ENCODE measurements at places on chromosomes 1 and 21. TPM values are rescaled to one million over a fixed set of nuclear protein-coding genes. Genes with fewer than 3 reads are reported as not detected.

Gene FOXD2
- 0.06 TPM for total RNA-seq

Gene AMY2A
- not detected for total RNA-seq

Gene FBXO28
- 69.1 TPM for total RNA-seq

Gene LRRC71
- total RNA-seq: 0.19 TPM

Gene S100A12
- total RNA-seq: not detected

Gene SLC1A7
- total RNA-seq: not detected

Gene CLCA1
- total RNA-seq: not detected

Gene CD247
- total RNA-seq: not detected

Gene CMPK1
- 121 TPM for total RNA-seq

Gene CLCNKB
- under 0.01 TPM for total RNA-seq
